ENCODE measurements at places on chromosomes 2 and 18. TPM values are rescaled to one million over a fixed set of nuclear protein-coding genes. Genes with fewer than 3 reads are reported as not detected.

Gene LDLRAD4
- total RNA-seq = 1.2 TPM

DNA sequence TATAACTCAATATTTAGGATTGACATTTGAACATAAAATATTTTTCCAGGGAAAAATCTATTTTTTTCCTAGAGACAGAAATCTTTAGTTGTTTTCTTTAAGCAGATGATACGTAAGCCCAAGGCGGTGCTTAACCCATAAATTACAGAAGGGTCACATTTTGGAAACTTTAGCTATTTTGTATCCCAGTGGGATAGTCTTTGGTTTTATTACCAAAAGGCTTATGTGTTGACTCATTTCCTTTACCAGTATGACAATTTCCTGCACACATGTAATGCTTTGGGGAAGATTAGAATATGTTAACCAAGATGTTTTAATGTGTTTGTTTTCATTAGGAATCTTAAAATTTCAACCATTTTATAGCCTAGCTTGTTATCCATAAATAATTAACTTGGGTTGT lies 24.8 kb downstream of the DYNC1I2 start:
- H3K27me3 ChIP-seq = no peaks in the 10 kb centered on the region
- H3K36me3 ChIP-seq = peaks cover 43% of the 10 kb centered on the region
- DNase-seq = no peak
- no peaks in the 10 kb centered on the region for H3K4me1 ChIP-seq
- peak overlapping the region; percentile 2 for H3K27ac ChIP-seq

DNA sequence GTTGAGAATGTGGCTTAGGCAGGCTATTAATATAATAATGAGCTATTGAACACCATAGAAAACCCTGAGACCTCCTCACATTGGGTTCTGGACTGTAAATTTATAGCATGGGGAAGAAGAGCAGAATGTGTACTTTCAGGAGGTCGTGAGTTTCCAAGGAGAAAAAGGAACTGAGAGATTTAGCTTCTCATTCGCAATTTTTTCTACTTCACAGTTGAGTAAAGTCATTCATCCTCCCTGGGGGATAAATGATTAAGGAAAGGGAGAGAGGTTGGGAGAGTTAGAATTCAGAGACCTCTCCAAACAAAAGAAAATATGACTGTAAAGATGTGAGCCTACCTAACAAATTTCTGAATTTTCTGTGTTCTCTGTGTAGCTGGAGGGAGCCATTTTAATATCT lies 205.8 kb upstream of the CYRIA start:
- no peaks in the 10 kb centered on the region for H3K27me3 ChIP-seq
- DNase-seq = no peak
- H3K36me3 ChIP-seq = no peaks in the 10 kb centered on the region
- no peak overlapping the region for H3K4me3 ChIP-seq
- H3K4me1 ChIP-seq = no peaks in the 10 kb centered on the region
- no peak overlapping the region for H3K27ac ChIP-seq

- peak; percentile 56 for DNase-seq
- no peak overlapping the region for H3K4me3 ChIP-seq
- peaks cover 22% of the 10 kb centered on the region for H3K4me1 ChIP-seq
- H3K27me3 ChIP-seq = no peaks in the 10 kb centered on the region
- no peak overlapping the region for H3K27ac ChIP-seq
Measured at GRCh38 chr2:120436885-120437603, 91.1 kb downstream of the INHBB start.

Gene ERCC3
- 73.2 TPM for total RNA-seq

Gene SPEG
- total RNA-seq = 55.8 TPM

DNA sequence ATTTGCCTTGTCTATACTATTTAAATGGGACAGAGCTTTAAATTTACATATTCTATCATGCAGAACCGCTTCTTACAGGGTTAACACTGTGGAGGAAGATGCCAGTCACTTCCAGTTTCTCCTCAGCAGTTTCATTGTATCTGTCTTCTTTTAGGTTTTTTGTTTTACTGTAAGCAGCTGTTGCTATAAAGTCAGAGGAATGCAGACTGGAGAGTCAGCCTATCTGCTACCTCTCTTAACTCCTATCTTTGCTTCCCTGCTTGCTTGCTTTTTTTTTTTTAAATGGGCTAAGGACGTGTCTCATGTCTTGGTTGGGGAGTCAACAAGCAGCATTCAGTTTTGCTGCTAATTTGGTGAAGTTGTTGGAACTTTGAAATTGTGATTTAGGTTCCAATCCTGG lies 8.9 kb downstream of the EPC2 start:
- no peak overlapping the region for H3K27ac ChIP-seq
- H3K4me3 ChIP-seq = no peak overlapping the region
- H3K27me3 ChIP-seq = no peaks in the 10 kb centered on the region

Gene HOXD13
- total RNA-seq = not detected

DNA sequence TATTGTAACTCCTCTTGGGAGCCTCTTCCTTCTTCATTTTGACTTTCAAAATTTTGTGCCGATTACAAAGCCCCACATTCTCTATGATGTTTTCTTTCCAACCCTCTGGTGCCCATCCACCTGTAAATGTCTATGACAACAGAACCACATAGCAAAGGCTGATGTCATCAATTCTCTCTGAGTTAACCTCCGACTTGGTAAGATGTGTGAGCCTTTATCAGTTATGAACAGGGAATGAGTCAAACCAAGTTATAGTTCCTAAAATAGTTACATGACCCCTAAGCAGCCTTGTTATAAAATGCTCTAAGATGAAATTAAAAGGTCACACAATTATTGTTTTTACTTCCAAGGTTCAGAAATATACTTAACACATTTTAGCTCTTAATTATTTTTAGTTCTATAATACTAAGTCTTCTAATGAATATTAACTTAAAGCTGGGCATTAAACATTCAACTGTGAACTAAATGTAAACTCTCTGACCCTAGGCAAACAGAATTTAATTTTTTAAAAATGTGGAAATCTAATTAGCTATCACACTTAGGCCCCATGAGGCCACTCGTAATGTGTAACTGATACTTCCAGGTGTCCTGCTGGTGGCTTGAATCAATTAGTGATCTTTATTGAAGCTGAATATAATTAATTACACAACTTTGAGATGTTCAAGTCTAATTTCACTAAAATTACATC lies 102.3 kb upstream of the CYRIA start:
- no peaks in the 10 kb centered on the region for H3K27me3 ChIP-seq
- peaks cover 18% of the 10 kb centered on the region for H3K4me1 ChIP-seq
- H3K36me3 ChIP-seq = no peaks in the 10 kb centered on the region
- H3K27ac ChIP-seq = no peak overlapping the region
- peak; percentile 39 for DNase-seq
- no peak overlapping the region for H3K4me3 ChIP-seq
